ENCODE measurements at places on chromosomes 1 and 21. TPM values are rescaled to one million over a fixed set of nuclear protein-coding genes. Genes with fewer than 3 reads are reported as not detected.

The GABRD gene
- not detected for total RNA-seq

The NBPF10 gene
- total RNA-seq, result 3.4 TPM

The CYP4A22 gene
- total RNA-seq, result 0.42 TPM

The RNU11 gene
- total RNA-seq, result not detected

The C1orf87 gene
- not detected for total RNA-seq

The AMY1B gene
- total RNA-seq, result not detected

The GUCA2B gene
- total RNA-seq, result not detected

The CACYBP gene
- 83.7 TPM for total RNA-seq

The CLDN8 gene
- total RNA-seq, result not detected

The COA7 gene
- 24.5 TPM for total RNA-seq

The PRDM16 gene
- total RNA-seq, result 3.9 TPM

The PADI4 gene
- total RNA-seq, result 7.0 TPM

The OR10K1 gene
- total RNA-seq, result not detected

The MAST2 gene
- total RNA-seq, result 24.8 TPM

The CD1B gene
- total RNA-seq, result not detected

The LRRC71 gene
- total RNA-seq, result 0.32 TPM

The AIRE gene
- not detected for total RNA-seq

The PTPRF gene
- 270 TPM for total RNA-seq

The TNFRSF8 gene
- total RNA-seq, result 2.1 TPM

The TMEM59 gene
- 364 TPM for total RNA-seq

The TNFAIP8L2 gene
- 8.0 TPM for total RNA-seq

The NBPF4 gene
- not detected for total RNA-seq

The HMGCS2 gene
- total RNA-seq, result 0.71 TPM

The AURKAIP1 gene
- 120 TPM for total RNA-seq

The RIPPLY3 gene
- not detected for total RNA-seq

The FCAMR gene
- not detected for total RNA-seq

The FOXJ3 gene
- 62.1 TPM for total RNA-seq

The C1orf185 gene
- not detected for total RNA-seq

The KIF26B gene
- 0.32 TPM for total RNA-seq

The CSF1 gene
- 228 TPM for total RNA-seq

The FNBP1L gene
- 22.8 TPM for total RNA-seq

The WDR64 gene
- total RNA-seq, result not detected

The ZBTB8A gene
- total RNA-seq, result 6.8 TPM

The CDC7 gene
- total RNA-seq, result 2.4 TPM

The PLA2G5 gene
- total RNA-seq, result 5.5 TPM

The TEKT2 gene
- total RNA-seq, result 0.35 TPM

The TNFSF4 gene
- 0.45 TPM for total RNA-seq

The NTRK1 gene
- total RNA-seq, result 1.8 TPM

The FCRL4 gene
- not detected for total RNA-seq

The S100A14 gene
- total RNA-seq, result 0.35 TPM

All from mesenteric fat pad (tissue), 1 donor.